ENCODE measurements at places on chromosomes 4 and X.

- no peak for DNase-seq
Observed at GRCh38 chrX:120824021-120824420, 51.6 kb downstream of the CT47B1 start.

DNA sequence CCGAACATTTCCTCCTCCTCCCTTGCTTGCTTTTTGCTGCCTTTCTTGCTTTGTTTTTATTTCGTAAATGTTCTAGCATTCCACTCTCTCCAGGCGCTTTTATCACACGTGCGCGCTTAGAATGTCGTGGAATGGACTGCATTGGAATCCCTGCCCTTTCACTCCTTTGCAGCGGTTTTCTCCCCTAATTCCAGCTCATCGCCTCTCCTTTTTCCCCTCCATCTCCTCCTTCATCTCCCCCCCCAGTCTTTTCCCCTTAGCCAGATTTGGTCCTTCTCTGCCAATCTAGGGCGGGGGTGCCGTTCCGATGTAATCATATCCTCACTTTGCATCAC, 579 bp downstream of the OGT start:
- no peak for DNase-seq

DNA sequence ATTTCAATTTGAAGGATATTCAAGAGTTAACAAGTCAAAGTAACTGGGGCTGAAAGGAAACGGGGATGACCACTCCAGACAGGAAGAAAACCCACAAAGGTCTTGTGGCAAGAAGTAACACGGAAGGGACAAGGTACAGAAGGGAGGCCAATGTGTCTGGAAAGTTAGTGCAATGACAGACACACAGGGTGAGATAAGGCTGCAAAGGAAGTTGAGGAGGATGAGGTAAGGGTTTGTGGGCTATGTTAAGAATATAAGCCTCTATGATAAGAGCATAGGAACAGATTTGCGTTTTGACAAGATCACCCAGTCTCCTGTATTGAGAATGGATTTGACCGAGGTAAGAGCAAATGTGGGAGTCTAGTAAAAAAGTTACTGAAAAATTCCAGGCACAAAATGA, 21.9 kb upstream of the EMCN start:
- no peak for DNase-seq

DNA sequence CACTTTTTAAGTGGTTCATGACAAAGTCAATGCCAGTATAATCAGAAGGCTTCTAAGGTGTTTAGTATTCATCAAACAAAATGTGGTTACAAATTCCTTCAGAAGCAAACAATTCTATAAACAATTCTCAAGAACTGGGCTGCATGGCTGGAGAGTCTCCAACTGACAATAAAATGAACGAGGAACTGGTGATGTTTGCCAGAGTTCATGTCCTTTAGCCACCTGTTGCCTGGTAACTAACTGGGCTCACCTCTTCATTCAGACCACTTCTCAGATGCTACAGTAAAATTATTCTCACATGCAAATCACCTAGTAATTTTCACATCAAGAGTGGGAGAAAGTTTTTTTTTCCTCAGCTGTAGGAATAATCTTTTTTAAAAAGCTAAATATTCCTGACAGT, 53.3 kb downstream of the CAMK2D start:
- no peak for DNase-seq

DNA sequence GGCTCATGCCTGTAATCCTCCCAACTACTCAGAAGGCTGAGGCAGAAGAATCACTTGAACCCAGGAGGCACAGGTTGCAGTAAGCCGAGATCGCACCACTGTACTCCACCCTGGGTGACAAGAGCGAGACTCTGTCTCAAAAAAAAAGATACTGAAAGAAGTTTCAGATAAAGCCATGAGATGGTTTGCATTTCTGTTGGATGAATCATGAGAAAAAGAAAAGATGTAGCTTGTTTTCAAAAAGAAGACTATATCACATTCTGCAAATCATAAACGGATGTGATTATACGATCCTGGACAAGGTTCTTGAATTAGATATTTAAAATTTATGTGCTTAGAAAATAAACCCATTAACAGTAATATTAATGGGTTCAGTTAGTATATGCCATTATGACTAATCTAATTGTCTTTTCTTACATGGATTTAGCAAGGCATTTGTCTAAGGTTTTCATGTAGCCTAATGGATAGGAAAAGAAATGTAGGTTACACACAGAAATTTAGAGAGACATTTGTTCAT, 345.9 kb downstream of the SLC7A11 start:
- no peak for DNase-seq

DNA sequence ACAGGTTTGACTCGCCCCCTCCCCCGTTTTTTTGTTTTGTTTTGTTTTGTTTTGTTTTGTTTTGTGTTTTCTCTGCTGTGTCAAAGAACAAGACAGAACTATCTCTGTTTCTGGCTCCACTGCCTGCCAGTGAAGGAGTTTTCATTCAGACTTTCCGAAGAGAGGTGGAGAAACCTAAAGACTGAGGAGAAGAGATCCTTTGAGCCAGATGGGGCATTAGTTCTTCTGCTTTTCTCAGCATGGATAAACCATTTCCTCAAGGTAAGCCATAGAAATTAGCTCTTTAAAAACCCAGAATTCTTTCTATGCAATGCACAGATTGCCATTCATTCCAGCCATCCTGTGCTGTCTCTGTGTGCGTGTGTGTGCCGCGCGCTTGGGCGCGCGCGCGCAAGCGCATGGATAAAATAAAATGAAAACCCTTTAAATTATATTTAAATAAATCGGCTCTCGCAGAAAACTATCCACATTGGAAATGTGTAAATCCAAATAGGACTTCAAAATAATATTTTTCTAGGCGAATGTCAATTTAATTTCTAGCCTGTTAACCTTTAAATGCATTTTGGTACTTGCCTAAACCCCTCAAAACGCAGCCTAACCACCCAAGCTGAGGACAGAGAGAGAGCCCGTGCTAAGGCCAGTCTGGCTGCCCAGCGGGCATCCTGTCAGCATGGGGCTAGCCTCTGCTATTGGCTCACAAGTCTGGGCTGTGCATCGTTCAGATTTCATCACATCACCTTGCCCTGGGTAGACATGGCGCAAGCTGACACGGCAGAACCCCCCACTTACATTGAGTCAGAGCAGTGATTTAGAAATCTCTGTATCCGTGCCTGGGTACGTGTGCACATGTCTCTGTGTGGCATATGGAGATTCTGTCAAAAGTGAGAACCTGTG, 113.0 kb upstream of the VAMP7 start:
- no peak for DNase-seq

DNA sequence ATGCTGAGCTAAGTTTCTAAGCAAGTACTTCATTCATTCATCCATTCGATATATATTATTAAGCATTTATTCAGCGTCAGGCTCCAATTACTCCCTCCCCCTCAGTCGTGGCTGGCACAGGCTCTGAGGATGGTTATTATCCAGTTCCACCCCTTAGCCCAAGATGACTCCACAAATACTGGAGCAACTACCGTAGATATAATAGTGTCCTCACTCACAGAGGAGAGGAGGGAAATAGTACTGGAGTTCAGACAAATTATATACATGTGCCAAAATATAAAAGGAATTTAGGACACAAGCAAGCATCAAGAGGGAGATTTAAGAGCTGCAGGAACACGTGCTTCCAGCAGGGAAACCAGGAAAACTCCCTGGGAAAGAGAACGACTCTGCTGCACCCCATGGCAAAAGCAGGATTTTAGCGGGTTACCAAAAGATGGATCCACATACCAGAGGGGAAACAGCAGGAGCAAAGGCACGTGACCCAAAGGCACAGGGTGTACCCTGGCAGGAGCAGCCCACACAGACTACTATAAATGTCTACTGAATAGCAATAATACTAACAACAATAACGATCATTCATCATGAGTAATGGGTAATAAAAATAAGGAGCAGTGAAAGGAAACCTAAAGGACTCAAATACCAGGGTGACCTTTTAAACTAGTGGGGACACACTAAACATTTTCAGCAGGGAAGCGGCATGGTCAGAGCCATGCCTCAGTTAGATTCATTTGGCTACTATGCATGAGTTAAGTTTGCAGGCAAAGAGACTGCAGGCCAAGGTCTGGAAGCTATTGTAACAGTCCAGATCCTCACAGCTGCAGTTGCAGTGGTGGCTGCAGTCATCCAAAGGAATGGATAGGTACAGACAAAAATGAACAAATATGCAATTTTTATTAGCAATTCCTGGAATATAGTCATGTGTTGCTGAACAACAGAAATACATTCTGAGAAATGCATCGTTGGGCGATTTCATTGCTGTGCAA, 153.7 kb downstream of the APBB2 start:
- no peak for DNase-seq

DNA sequence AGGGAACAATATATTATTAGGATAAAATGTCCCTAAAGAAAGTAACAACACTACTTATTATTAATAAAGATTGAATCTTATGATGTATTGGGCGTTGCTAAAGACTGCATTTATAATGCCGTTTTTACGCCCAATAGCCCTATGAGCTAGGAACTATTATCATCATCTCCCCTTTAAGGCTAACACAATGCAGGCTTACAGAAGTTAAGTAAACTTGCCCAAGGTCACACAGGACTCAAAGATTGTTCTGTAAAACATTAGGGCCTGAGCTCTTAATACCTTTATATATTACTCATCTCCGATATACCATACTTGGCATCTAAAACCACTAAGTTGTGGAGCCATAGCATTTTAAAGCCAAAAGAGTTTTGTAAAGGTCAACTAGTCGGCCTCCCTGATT, 149.5 kb downstream of the FAM13A start:
- DNase-seq, result no peak

- no peak for DNase-seq
Observed at GRCh38 chr4:5889002-5889696, 3.7 kb downstream of the CRMP1 start.

DNA sequence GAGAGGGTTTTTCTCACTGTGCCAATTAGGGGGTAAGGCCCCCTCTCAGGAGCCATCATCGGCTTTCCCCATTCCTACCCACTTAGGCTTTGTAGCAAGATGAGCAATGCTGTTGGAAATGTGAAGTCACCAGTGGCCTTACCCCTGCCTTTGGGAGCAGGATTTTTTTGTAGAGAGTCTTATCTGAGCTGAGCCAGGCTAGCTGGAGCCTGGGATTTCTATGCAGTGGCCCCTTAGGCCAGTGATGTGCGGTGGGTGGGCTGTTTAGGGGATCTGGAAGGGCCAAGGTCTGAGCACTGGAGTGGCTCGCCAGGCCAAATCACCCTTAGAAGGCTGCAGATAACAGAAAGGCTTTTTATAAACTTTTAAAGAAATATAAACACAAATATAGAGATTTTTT, 4.2 kb downstream of the CXorf65 start:
- DNase-seq, result no peak

- DNase-seq, result no peak
Observed at GRCh38 chrX:119981286-119982070, 37.9 kb upstream of the NKAP start.

- DNase-seq, result no peak
Observed at GRCh38 chrX:1111601-1112300, 100.7 kb downstream of the CRLF2 start.

- no peak for DNase-seq
Observed at GRCh38 chr4:124157396-124158083, 555.0 kb downstream of the ANKRD50 start.

DNA sequence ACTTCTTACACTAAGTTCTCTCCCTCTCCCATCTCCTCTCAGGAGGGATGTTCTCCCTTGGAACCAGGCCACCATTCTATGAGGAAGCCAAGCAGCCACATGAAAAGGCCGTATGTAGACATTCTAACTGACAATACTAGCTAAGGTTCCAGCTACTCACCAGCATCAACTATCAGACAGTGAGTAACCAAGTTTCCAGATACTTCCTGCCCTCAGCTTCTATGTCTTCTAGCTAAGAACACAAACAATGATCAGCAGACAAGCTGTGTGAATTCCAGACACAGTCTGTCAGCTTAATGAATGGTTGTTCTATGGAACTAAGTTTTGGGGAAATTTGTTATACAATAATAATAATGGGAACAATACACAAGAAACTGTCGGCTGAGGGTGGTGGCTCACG, 50.8 kb downstream of the SMIM14 start:
- no peak for DNase-seq

- DNase-seq, result no peak
Observed at GRCh38 chr4:181611033-181611711, 632.0 kb upstream of the TENM3 start.

GRCh38 chrX:357693-358471, 28.8 kb downstream of the PPP2R3B start:
- peak; percentile 46 for DNase-seq

GRCh38 chr4:25978327-25978726, 64.3 kb downstream of the SMIM20 start:
- no peak for DNase-seq

GRCh38 chr4:24705016-24705753, 90.2 kb upstream of the SOD3 start:
- no peak for DNase-seq

GRCh38 chr4:141702472-141703182, 66.2 kb downstream of the IL15 start:
- no peak for DNase-seq

GRCh38 chr4:36399762-36400353, 118.4 kb downstream of the DTHD1 start:
- peak; percentile 61 for DNase-seq

GRCh38 chr4:18138076-18138665, 116.6 kb upstream of the LCORL start:
- no peak for DNase-seq

DNA sequence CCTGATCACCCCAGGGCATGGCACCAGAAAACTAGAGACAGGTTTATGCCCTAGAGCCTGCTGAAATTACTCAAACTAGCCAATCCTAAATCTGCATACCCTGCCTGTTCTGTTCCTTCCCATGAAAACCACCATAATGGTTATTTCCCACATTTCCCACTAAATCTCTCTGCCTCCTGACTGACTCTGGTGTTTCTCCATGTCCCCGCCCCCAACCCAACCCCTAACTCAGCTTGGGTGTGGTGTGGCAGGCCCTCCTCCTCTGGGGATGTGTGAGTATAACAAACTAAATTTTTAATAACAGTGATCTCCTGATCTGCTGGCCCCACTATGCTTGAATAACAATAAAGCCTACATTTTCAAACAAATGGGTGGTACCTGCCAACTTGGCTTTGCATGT, 35.5 kb upstream of the C4orf54 start:
- no peak for DNase-seq

DNA sequence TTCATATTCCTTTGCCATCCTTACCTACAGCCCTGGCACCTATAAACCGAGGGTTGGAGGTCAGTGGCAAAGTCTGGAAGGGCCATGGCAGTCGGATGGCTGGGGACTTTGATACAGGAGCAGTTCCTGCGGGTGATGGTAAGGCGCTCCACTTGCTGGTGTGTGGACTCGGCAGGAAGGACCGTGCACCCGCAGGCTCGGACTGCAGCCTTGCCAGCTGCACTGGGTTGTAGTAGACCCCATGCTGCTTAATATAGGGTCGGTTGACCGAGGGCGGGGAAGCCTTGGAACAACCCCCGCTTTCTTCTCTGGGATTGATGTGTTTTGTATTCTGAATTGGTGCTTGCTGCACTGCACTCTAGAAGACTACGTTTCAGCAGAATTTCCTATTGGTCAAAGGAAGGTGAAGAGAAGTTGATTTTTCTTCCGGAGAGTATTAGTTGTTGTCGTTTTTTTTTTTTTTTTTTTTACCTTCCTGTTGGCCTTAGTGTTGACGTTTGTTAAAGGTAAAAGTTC, 638 bp downstream of the BLTP1 start:
- peak; percentile 22 for DNase-seq

Measured in stimulated activated CD4-positive, alpha-beta T cell treated with anti-CD3 and anti-CD28 coated beads, Interleukin-4, amount 100 ng/mL, for 24 hours (primary cell).